Stimulated activated CD8-positive, alpha-beta memory T cell treated with anti-CD3 and anti-CD28 coated beads, Interleukin-2, amount 100 ng/mL, for 48 hours (primary cell): ENCODE measurements at places on chromosomes 5 and 9.

GRCh38 chr5:2762744-2763532 lies 11.5 kb upstream of the IRX2 start:
- DNase-seq, result no peak

- no peak for DNase-seq
Observed at GRCh38 chr9:73067074-73067473, 84.6 kb upstream of the ANXA1 start.

DNA sequence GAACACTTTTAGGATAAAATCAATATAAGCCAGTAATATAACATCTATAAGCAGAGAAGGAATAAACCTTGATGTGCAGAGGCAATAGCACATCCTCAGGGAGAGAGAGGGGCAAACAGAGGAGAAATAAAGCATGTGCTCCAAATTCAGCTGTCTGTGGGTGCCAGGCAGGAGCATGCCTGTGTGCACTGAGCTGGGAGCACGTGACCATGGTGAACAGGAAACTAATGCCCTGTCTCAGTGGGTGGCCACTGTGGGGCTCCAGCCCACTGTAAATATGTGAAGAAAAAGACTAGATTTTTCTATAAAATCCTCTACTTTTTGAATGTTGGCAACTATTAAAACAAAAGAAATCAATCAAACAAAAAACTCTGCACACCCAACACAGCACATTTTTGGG lies 55.3 kb downstream of the FYB1 start:
- no peak for DNase-seq

GRCh38 chr9:109974143-109974917 lies 194.3 kb downstream of the PALM2AKAP2 start:
- peak; percentile 2 for DNase-seq

GRCh38 chr5:95864944-95865504 lies 42.5 kb upstream of the GLRX start:
- no peak for DNase-seq

DNA sequence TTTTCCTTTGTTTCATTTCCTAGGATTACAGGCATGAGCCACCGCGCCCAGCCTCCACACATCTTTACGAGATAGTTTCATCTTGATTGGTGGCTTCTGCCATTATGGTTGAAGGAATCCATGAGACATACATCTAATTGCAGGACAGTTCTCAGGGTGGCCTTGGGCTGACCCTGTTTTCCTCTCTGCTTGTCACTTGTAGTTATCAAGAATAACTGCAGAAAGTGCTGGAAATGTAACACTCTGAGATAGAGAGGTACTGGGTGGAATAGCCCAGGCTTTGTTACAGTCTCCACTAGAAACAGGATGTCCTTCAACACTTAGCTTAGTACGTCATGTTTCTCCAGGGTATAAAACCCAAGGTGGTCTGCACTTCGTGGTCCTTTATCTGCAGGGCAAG lies 10.7 kb downstream of the UGT3A2 start:
- no peak for DNase-seq
